Stimulated activated CD8-positive, alpha-beta memory T cell treated with anti-CD3 and anti-CD28 coated beads, Interleukin-7, amount 100 ng/mL, for 1 hour (primary cell): ENCODE measurements at places on chromosomes 1 and 21.

GRCh38 chr1:115440733-115441132 lies 102.7 kb upstream of the NGF start:
- no peak for DNase-seq

DNA sequence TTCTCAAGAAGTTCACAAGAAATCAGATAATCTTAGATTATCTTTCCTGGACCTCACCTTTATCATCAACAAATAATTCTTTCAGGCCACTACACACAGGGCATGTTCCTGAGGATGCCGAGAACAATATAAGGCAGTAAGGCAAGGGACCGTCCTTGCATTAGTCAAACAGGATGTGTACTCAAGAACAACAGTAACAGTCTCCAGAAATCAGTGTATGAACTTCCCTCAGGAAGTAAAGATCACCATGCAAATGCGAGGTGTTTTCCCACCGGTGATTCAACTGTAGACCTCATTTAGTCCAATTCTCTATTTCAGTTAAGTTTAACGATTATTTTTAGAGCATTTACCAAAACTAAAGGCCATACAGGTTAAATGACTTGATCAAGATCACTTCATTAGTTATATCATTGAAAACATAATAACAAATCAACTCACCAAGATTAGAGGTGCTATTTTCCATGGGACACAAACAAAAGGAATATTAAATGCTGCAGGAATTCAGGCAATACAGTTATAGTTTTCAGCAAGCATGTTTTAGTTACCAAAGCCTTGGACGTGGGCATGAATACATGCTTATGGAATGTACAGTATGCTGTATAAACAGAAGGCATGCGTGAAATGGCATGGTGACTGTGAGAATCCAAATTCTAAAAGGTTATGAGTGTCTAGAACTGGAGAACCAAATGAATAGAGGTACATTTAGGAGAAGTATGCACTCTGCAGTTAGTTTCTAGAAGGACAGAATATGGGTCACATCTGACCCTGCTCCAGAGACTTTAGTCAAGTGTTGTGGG lies 145.2 kb downstream of the TNR start:
- DNase-seq: no peak

DNA sequence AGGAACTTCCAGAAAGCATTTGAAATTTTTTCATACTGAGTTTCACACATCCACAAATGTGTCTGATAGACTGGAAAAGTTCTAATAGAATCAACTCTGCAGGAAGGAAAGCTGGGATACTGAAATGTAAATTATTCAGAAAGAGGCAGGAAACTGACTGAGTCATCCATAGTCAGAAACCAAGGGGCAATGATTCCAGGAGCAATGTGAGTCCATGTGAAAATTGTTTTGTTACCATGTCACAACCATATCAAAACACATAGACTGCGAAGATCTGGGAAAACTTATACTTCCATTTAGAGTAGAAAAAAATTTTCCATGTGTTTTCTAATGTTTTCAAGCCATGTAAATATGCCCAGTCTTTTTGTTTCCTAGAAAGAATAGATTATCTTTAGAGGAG lies 142.3 kb upstream of the TMPRSS15 start:
- DNase-seq: no peak

- no peak for DNase-seq
Observed at GRCh38 chr1:5727871-5728643, 264.2 kb downstream of the NPHP4 start.

DNA sequence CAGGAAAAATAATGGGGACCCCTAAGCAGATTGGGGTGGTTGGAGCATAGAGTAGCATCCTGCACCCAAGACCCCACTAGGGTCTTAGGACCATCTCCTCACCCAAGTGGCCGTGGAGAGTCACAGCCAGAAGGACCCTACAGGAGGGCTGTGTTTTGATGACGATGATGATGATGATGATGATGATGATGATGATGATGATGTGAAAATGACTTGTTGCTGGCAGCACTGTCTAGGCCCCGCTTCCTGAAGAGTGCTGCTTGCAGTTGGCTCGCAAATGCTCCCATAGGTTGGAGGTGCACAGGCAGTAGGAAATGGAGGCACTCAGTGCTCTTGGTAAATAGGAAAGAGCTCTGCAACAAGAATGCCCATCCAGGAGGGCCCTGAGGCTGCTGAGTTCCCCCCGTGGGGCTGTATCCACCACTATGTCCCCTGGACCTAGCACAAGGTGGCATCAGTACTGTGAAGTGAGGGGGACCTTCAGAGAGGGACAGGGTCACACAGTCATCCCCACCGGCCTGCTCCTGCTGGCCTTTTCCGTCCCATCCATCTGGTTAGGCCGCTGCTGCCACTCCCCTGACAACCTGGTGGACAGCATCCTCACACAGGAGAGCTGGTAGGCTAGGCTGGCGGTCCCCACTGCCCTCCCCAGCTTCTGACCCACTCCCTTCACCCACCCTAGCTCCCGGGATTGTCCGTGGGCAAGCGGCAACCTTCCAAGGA lies 139.6 kb downstream of the FOXD2 start:
- DNase-seq: no peak

DNA sequence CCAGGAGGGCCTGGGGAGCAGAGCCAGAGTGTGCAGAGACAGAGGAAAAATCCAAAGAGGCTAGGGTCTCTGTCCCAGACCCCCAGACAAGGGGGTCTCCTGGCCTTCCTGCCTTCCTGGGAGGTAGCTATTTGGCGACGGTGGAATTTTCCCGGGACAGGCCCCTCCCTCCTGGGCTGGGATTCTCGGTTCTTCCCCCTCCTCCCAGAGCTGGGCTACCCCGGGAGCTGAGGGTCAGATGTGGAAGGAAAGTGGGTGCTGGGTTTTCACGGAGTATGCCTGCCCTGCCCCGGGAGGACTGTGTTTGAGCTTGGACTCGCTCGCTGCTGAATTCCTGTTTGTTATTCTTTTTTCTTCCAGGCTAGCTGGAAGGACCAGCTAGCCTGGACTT lies 759 bp downstream of the AMPD2 start:
- DNase-seq: no peak
